HT1080 (cell line): ENCODE measurements at places on chromosomes 3 and 15. TPM values are rescaled to one million over a fixed set of nuclear protein-coding genes. Genes with fewer than 3 reads are reported as not detected.

GRCh38 chr3:34675383-34676120 lies 877.1 kb downstream of the PDCD6IP start:
- DNase-seq: peak; percentile 44

The BCL2A1 gene
- total RNA-seq: 6.7 and 7.9 TPM in 2 replicates

DNA sequence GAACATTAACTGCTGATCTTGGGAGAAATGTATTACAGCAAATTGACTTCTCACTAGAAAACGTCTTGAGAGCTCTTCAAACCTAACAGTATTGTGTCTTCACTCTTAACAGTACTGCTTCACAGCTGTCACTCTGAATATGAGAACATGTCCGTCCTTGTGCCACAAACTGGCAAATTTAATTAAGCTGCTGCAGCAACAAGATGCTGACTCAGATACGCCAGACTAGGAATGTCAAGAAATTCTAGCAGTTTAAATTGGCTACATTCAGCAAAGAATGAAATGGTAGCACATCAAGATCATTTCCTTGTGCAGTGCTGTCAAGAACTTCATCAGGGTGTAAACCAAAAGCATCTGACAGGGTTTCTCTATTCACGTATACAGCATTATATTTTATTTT lies 7.6 kb downstream of the ICE2 start:
- DNase-seq: no peak

The LEKR1 gene
- total RNA-seq: 0.20 TPM in 1 of 2 replicates, not detected in the other

DNA sequence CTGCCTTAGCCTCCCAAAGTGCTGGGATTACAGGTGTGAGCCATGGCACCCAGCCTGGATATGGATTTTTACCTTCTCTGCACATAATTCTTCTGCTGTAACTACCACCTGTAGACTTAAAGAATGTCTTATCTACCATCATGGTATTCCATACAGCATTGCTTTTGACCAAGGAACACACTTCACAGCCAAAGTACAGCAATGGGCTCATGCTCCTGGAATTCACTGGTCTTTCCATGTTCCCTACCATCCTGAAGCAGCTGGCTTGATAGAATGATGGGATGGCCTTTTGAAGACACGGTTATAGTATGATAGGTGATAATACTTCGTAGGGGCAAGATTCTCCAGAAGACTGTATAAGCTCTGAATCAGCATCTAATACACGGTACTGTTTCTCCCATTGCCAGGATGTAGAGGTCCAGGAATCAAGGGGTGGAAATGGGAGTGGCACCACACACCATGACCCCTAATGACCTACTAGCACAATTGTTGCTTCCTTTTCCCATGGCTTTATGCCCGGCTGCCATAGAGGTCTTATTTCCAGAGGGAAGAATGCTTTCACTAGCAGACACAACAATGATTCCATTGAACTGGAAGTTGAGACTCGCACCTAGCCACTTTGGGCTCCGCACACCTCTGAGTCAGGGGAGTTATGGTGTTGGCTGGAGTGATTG lies 60.9 kb upstream of the CDV3 start:
- DNase-seq: peak; percentile 38

The CISH gene
- 0.10 and 0.53 TPM in 2 replicates for total RNA-seq

The CD96 gene
- total RNA-seq: 0.07 and 0.14 TPM in 2 replicates

DNA sequence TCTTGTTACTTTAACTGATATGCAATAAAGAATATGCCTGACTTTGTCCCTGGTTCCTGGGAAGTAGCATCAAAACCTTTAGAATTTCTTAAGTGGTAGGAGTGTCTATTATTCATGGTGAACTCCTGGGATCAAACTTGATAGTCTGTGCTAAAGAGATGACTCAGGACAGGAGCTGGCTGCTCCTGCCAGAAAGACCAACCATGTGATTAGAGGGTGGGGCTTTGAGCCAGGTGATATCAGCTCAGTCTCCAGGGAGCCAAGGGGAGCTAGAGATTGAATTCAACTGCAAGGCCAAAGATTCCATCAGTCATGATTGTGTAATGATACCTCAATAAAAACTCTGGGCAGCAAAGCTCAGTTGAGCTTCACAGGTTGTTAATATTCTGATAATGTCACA lies 20.6 kb upstream of the TMC3 start:
- no peak for DNase-seq

DNA sequence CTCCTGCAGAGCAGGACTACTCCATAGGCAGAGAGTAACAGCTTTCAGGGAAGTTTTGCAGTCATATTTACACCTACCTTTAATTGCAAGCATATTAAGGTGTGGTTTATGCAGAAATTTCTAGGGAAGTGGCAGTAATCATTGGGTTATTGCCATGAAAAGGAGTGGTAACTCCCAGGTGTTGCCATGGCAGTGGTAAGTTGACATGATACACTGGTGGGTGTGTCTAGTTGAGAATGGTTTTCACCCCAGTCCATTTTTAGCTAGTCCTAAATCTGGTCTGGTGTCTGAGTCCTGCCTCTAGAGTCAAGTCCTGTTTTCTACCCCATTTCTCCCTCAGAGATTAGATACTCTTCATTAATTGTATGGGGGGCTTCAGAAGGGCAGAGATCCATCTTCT lies 128.4 kb upstream of the GMNC start:
- DNase-seq: no peak

The TSC22D2 gene
- 6.2 and 7.7 TPM in 2 replicates for total RNA-seq

DNA sequence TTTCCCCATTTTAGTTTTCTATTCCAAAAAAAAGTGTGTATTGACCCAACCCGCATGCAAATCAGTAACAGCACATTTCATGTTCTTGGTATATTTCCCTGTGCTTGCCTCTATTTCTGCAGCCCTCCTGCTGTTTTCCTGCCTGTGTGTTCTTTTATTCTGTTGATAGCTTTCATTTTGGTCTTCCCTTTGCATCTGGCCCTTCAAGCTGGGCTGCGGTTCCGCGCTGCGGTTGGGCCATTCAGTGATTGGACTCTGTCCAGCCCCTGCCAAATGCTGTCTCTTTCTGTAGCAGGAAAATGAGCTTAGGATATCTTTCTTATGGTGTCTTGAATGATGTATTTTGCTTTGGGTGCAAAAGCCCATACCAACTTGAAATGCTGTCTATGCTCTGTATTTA lies 49.9 kb downstream of the ZNF621 start:
- DNase-seq: peak; percentile 51

DNA sequence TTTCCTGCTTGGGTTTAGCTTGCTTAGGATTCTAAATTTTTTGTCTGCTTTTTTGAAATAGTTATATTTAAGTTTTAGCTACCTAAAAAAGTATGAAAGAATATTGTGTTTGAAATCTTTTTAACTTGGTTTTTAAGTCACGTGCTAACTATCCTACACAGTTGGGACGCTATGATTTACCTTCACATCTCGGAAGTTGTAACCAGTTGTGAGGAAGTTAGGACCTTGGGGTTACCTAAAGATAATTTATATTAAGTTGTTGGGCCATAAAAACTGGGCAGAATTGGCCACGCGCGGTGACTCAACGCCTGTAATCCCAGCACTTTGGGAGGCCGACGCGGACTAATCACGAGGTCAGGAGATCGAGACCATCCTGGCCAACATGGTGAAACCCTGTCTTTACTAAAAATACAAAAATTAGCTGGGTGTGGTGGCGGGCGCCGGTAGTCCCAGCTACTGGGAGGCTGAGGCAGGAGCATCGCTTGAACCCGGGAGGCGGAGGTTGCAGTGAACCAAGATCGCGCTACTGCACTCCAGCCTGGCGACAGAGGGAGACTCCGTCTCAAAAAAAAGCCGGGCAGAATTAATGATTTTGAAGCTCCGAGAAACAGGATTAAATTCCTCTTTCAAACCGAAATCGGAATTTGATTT lies 1.0 kb downstream of the ZFAND6 start:
- peak; percentile 61 for DNase-seq

The KLHL6 gene
- total RNA-seq: not detected in 2 replicates

DNA sequence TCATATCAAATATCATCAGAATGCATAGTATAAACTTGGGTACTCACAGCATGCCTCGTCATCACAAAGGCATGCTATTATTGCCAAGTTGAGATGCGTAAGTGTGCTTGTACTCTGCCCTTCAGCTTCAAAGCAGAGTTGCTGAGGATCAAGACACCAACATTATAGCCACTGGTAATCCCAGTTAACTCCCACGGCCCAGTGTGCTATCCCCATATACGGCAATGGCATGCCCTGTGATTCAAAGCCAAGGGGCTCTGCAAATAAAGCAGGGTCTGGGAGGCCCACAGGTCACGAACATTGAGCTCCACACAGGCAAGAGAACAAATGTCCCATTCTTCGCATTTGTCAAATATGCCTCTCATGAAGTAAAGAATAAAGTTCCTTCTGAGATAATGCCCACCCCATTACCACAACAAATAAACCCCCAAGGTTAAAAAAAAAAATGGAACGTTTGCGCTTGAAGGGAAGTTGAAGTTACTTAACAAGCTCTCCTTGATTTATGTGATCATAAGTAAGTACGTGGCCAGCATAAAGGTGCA lies 298.1 kb upstream of the NECTIN3 start:
- DNase-seq: peak; percentile 64

GRCh38 chr3:146625186-146625775 lies 20.1 kb upstream of the PLSCR5 start:
- DNase-seq: peak; percentile 43

DNA sequence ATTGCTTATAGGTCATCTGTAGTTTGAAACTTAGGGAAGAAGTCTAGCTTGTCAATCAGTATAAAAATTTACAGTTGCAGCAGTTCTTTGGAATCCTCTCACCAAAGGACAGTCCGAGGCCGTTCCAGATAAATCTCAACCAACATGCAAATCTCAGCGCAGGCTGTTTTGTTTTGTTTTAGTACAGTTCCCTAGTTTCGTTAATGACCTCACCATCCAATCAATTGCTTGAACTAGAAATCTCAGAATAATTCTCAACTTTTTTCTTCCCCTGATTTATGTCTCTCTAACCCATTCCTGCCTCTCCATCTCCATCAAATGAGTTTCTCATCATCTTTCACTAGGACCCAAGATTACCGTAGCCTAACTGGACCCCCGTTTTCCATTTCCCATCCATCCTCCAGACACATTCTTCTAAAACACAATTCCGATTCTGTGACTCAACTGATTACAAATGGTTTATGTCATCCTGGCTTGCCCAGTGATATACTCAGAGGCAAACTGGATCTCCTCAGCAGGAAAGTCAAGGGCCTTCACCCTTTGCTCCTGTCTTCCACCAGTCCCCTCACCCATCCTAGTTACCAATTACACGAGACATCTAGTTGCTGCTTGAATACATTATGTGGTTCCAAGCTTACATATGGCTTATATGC lies 1.3 kb downstream of the SMCO1 start:
- DNase-seq: peak; percentile 54

DNA sequence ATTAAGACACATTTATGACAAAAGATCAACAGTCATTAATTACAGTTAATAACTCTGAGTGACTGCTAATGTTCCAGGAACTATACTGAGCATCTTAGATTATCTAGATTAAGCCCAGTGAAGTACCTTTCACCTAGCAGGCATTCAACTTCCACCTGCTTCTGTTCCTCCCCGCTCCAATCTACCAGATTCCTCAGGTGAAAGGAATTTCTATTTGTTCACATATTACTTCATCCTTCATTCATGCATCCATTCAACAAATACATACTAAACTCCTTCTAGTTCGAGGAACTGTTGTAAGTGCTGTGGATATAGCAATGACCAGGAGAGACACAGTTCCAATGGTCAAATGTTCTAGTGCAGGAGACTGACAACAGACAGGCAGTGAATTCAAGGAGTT lies 139.3 kb downstream of the FILIP1L start:
- no peak for DNase-seq

The TRPM1 gene
- total RNA-seq: 0.03 TPM in 1 of 2 replicates, not detected in the other

DNA sequence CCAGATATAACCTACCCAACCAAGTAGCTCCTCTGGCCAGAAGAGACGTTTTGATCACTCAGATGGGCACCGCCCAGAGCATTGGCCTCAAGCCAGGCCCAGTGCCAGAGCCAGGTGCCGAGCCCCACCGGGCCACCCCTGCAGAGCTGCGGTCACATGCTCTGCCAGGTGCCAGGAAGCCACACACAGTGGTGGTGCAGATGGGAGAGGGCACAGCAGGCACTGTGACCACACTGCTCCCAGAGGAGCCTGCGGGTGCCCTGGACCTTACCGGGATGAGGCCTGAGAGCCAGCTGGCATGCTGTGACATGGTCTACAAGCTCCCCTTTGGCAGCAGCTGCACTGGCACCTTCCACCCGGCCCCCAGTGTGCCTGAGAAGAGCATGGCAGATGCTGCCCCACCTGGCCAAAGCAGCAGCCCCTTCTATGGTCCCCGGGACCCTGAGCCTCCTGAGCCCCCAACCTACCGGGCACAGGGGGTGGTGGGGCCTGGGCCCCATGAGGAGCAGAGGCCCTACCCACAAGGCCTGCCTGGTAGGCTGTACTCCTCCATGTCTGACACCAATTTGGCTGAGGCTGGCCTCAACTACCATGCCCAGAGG lies 19.1 kb upstream of the APEH start:
- DNase-seq: no peak

GRCh38 chr3:140397847-140398246 lies 280.0 kb upstream of the TRIM42 start:
- no peak for DNase-seq

The GUCA1C gene
- not detected in 2 replicates for total RNA-seq

GRCh38 chr3:171569571-171570132 lies 109.4 kb upstream of the TNIK start:
- peak; percentile 30 for DNase-seq

The KLHDC8B gene
- 3.2 and 5.1 TPM in 2 replicates for total RNA-seq

The ATP8B4 gene
- 0.21 and 0.60 TPM in 2 replicates for total RNA-seq

DNA sequence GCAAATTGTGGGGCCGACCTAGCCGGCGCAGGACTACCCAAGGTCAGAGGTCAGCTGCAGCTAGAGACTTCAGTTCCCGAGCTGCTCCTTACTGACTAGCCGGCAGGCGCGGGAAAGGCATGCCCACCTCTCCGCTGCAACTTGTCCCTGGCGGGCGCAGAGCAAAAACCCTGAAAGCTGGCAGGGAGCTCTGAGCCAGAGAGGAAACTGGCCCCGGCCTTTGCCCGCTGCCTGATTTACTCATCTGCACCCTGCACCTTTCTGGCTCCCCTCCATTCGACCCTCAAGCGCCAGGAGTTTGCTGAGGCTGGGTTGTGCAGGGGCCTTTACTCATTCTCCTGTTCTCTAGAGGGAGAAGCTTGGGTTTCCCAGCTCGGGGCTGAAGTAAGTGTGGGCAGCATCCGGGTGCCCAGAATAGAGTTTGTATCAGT lies 1.5 kb downstream of the ZIC4 start:
- no peak for DNase-seq

The LRRC58 gene
- 50.5 and 56.3 TPM in 2 replicates for total RNA-seq

The CHAC1 gene
- total RNA-seq: 9.4 and 11.8 TPM in 2 replicates

GRCh38 chr3:62577153-62577552 lies 203.8 kb upstream of the FEZF2 start:
- DNase-seq: no peak

The HESX1 gene
- total RNA-seq: 0.20 and 1.3 TPM in 2 replicates

The INSYN1 gene
- 0.53 and 1.1 TPM in 2 replicates for total RNA-seq

GRCh38 chr3:11379238-11379823 lies 107.1 kb downstream of the ATG7 start:
- peak; percentile 50 for DNase-seq

- DNase-seq: peak; percentile 36
Observed at GRCh38 chr15:54304321-54304720, 326.1 kb downstream of the UNC13C start.

The NANOGP8 gene
- total RNA-seq: not detected in 2 replicates
